ENCODE measurements at places on chromosomes 4 and X.

GRCh38 chr4:153471698-153472093 lies 5.5 kb downstream of the TMEM131L start:
- DNase-seq, result no peak

DNA sequence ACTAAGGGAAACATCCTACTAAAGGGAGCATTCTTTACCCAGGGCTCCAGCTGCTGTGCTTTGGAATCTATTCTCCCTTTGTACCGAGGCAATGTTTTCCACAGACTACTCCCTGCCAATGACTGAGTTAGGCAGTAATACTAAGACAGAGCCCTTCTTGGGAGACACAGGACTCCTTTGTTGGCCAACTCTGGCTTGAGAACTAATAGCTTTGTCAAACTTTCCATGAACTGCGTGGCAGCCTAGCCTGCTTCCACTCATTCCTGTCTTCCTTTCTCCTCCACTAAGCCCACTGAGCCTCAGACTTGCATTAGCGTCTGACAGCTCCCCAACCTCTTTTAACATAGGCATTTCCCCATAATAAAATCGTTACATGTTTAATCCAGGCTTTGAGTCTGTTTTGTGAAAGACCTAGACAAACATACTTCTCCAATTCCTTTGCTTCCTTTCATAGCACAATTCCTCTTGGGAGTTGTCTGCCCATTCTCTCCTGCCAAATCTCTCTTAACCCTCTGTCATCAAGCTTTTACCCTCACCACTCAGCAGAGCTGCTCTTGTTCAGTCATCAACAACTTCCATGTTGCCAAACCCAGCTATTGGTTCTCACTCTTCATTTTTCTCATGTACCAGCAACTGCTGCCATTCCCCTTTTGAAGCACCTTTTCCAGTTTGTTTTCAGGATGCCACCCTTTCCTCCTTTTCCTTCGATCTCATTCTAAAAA lies 300.3 kb upstream of the IGFBP7 start:
- peak; percentile 80 for DNase-seq

DNA sequence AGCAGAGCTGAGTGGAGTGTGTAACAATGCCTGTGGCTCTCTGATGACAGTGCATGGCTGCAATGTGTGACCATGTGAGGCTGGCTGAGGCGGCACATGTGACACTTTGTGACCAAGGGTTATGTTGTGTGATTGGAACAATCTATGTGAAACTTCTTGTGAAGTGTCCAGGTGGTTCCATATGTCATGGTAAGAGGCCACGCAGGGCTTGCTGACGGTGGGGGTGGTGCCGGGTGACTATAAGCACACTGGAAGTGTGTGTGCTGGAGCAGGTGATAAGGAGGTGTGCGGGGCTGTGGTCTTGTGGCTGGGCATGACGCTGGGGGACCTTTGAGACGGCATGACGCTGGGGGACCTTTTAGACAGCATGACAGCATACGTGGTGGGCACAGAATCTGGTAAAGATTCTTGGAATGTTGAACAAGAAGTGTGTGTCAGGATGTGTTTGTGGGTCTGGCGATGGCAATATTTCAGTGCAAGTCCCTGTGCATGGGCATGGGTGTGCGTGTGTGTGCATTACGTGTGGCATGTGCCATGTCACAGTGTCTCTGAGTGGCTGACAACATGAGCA lies 7.4 kb upstream of the HDAC6 start:
- no peak for DNase-seq

DNA sequence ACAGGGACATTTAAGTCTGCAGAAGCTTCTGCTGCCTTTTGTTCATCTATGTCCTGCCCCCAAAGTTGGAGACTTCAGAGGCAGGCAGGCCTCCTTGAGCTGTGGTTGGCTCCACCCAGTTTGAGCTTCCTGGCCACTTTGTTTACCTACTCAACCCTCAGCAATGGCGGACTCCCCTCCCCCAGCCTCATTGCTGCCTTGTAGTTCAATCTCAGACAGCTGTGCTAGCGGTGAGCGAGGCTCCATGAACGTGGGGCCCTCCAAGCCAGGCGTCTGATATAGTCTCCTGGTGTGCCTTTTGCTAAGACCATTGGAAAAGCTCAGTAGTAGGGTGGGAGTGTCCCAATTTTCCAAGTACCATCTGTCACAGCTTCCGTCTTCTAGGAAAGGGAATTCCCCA lies 170.1 kb downstream of the CCNG2 start:
- DNase-seq, result no peak
